CD4-positive, alpha-beta T cell treated with Interferon alpha-2 for 1 hour (primary cell): ENCODE measurements at places on chromosomes 16 and 17.

DNA sequence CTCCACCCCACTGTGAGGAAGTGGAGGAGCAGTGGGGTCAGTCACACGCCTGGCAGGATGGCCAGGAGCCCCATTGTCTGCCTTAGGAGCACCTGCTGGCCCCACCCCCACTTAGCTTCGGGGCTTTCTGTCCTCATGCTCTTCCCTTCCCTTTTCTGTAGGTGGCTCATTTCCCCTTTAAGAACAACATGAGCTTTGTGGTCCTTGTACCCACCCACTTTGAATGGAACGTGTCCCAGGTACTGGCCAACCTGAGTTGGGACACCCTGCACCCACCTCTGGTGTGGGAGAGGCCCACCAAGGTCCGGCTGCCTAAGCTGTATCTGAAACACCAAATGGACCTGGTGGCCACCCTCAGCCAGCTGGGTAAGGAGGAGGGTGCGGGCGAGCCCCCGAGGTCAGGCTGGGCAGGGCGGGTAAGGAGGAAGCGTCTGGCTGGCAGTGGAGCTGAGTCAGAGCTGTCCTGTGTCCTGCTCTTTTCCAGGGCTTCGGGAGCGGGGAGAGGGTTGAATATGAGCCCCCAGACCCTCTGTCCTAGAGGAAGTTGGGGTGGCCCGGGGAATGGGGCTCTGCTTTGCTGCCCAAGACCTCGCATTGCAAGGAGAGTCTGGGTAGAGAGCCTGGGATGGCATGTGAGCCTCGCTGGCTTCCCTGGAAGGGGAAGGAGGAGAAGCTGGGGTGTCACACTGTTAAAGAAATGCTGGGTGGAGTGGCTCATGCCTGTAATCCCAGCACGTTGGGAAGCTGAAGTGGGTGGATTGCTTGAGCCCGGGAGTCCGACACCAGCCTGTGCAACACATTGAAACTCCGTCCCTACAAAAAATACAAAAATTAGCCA, 9.2 kb upstream of the SERPINF1 start:
- DNase-seq, result peak; percentile 17

- peak; percentile 35 for DNase-seq
These were observed at the start of gene CLDN6 for GRCh38 chr16:3017794-3018506. TSS of gene CLDN6 (minus strand) at chr16:3018183. CDS start at chr16:3016021, 2,162 bp downstream.

DNA sequence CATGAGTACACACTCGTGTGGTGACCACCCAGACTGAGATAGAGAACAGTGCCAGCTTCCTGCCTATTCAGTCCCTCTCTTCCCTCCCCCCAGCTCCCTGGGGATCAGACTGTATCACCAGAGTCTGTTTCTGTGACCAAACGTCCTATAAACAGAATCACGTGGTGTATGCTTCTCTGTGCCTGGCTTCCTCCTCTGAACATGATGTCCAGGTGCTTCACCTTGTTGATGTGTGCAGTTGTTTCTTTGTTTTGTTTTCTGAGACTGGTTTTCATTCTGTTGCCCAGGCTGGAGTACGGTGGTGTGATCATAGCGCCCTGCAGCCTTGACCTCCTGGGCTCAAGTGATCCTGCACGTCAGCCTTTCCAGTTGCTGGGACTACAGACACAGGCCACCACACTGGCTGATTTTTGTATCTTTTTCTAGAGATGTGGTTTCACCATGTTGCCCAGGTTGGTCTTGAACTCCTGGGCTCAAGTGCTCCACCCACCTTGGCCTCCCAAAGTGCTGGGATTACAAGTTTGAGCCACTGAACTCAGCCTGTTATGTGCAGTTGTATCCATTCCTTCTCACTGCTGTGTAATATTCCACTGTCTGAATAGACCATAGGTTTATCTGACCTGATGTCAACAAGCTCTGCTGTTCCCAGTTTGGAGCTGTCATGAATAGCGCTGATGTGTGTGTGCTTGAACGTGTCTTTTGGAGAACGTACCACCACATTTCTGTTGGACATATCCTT, 28.9 kb upstream of the PRM1 start:
- DNase-seq, result peak; percentile 72

DNA sequence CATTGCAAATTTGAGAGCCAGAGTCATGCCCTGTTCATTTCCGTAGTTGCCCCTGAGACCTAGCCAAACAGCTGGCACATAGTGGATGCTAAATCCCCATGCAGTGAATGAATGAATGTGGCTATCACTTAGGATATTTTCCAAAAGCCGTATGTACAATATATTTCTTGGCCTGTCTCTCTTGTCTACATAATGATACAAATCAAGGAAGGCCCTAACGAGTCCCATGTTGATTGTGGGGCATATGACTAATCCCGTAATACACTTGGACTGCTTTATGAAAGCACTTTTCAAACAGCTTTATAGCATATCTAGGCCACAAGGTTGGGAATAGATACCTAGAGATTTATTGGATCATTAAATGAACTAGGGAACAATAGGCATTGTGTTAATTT, 478.0 kb downstream of the SLC39A11 start:
- DNase-seq, result no peak

DNA sequence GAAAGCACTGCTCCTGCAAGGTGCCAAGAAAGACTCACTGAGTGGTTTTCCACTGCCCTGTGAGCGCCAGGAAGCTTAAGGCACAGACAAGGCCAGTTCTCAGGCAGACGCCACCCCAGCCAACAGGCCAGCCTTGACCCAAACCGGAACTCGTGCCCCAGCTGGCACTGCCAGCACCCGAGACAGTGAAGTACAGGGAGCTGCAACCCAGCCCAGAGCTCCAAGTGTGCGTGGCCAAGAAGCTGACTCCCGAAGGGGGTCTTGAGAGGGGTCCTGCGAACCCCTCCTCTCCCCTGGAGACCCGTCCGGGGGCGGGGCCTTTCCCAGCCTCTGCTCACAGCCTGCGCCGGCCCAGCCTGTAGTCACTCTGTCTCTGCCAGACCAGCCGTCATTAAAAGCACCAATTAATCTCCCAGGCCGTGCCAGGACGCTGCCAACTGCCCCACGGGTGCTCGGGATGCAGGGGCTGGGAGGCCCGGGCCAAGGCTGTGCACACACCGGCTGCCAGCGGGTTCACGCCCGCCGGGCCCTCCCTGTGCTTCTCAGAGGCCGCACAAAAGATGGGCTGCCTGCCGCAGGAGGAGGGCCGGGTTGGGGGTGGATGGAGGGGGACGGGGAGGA, 4.4 kb upstream of the SOX8 start:
- no peak for DNase-seq

GRCh38 chr17:50240851-50241250, 33.4 kb upstream of the TMEM92 start:
- DNase-seq, result no peak

- no peak for DNase-seq
These were observed 45.0 kb downstream of the SLC7A5 start for GRCh38 chr16:87824016-87824990.

DNA sequence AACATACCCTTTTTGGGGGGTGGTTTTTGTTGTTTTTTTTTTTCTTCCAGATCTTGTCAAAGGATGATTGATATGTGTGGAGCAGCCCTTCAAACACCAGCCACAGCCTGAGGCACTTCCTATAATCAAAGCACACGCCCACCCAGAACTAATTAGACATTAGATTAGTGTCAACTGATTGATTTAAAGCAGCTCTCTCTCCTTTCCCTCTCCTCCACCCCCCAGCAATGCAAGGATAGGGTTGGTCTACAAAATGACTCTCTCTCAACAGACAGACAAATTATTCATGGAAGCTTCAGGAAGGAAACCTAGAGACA, 250.3 kb upstream of the SOX9 start:
- DNase-seq, result no peak

- no peak for DNase-seq
These were observed 24.4 kb upstream of the DOC2B start for GRCh38 chr17:205817-206216.

- DNase-seq, result no peak
These were observed 4.0 kb downstream of the AMFR start for GRCh38 chr16:56421313-56421712.

GRCh38 chr17:4594931-4595684, 10.8 kb downstream of the SMTNL2 start:
- DNase-seq, result peak; percentile 18

DNA sequence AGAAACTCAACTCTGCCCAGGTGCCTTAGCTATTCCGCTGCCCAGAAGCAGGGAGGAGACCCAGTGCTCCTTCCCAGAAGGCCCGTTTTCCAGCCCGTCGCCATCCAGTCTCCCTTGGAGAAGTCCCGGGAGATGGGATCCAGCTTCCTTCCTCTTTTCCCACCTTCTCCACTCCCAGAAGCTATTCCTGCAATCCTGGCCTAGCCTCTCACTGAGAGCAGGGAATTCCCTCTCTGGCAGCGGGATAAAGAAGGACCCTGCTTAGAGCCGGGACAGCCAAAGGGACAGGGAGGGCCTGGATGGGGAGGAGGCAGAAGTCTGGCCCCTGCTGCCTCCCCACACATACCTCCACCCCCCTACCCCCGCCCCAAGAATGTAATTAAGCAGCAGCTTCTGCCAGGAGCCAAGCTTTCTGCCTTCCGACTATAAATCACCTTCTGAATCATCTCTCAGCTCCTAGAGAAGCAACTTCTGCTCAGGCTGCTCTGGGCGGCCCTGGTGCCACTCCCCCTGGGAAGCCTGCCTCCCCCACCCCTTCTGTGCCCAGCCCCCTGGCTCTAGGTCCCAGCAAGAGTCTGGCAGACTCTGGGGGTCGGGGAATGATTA, 6.4 kb downstream of the WNT3 start:
- DNase-seq, result no peak

DNA sequence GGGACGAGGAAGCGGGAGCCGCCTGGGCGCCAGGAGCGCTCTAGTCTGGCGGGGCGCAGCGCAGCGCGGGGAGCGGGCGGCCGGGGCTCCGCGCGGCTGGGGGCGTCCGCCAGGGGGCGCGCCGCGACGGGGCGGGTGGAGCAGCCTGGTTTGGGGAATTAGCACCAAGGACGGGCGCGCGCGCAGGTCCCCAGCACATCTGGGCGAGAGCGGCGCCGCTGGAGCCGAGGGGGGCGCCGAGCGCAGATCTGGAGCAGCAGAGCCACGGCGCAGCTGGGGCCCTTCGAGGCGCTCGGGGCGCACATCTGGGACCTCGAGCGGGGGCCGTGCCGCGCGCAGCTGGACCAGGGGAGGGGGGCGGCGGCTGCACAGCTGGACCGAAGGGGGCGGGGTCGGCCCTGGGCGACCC, at the start of gene NXPH3:
NXPH3 (plus strand) TSS at position 193 of the 409 bp plus-strand sequence. CDS start 349 bp downstream, outside the sequence.
- DNase-seq, result peak; percentile 72

DNA sequence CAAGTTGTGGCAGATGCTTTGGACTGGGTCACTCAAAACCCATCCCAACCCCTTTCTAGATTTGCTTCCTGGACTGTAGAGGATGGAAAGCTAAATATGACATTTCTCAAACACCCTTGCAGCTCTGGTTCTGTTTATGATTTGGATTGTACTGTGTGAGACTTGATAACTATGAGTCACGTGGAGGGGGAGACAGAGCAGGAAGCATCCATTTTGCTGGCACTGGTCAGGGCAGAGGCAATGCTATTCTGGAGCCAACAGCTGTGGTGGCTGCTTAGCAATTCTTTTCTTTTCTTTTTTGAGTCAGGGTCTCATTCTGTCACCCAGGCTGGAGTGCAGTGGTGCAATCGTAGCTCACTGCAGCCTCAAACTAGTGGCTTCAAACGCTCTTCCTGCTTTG, 13.6 kb upstream of the TERF2 start:
- DNase-seq, result no peak

DNA sequence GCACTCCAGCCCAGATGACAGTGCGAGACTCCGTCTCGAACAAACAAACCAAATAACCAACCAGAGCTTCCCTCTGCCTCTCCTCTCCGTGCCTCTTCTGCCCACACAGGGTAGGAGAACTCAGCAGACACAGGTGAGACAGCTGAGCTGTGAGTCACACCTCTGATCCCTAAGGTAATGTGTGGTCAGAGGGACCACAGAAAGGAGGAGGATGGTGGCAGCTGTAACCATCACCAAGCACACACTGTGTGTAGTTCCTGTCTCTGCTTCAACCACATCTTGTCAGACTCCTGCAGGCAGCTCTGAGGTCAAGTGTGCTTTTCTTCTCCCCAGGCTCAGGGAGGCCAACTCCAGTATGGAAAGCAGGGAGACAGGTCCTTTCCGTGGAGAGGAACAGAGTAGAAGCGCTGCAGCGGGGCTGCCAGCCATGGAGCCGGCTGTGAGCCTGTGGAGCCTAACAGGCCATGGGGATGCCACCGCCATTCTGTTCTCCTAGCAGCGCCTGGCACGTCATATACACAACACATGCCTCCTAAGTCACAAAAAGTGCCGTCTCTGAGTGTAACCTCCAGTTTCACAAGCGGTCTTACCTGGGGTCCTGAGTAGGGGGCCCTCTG, 7.1 kb downstream of the NUDT16L1 start:
- peak; percentile 21 for DNase-seq

GRCh38 chr17:74610108-74610507, 13.4 kb downstream of the CD300E start:
- DNase-seq, result no peak

GRCh38 chr16:73011926-73012325, 36.0 kb downstream of the ZFHX3 start:
- DNase-seq, result no peak

DNA sequence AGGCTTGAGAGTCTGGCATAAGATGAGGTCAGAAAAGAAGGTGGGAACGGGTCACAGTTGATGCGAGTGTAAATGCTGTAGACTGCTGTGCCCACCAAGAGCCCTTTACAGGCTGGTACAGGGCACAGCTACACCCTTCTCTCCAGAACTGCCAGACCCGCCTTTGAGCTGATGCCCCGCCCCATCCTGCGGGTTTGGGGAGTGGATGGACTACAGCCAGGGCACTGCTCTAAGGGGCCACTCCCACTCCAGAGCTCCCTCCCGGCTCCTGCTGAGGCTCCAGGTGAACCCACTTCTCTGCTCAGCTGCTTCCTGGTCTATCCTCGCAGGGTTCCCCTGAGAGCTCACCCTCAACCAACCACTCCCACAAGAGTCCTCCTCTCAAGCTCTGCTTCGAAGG, 12.3 kb downstream of the MEIOB start:
- no peak for DNase-seq

DNA sequence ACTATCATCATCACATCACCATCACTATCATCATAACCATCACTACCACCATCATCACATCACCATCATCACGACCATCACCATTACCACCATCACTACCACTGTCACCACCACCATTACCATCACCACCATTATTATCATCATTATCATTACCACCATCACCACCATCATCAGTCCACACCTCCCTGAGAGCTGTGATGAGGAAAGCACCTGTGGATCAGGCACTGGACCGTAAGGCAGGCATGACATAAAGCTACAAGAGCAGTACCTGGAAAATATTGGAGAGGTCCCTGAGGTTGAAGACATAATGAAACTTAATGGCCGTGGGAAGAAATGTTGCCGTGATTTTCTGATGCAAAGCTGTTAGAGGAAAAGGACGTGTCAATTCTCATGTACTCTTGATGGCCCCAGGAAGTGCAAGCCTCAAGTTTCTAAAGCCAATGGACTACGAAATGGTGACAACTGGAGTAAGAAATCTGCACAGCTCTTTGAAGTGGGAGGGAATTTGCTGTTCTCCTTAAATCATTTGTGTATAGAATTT, 98.4 kb downstream of the DNAH17 start:
- no peak for DNase-seq

DNA sequence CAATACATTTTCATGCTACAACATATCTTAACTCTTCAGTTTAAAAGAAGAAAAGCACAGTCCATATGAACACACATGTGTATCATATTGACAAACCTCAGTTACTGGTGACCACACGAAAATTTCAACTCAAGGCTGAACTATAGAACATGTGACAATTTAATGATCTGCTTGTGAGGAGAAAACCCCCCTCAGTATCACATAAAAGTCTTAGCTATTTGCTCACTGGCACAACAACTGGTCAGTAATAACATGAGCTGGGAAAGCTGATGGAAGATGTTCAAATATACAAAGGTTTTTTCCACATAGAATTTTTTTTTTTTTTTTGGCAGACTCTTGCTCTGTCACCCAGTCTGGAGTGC, 19.5 kb downstream of the ZNF652 start:
- no peak for DNase-seq
